ENCODE measurements at places on chromosomes 11 and 22.

GRCh38 chr22:30251711-30252110 lies 5.2 kb upstream of the LIF start:
- DNase-seq = no peak

- no peak for DNase-seq
These were observed at the start of gene TEX12 for GRCh38 chr11:112167145-112167544. Gene TEX12 (plus strand): TSS chr11:112167372. CDS start chr11:112169269, 1,897 bp downstream.

GRCh38 chr11:67404515-67405195 lies 772 bp downstream of the TBC1D10C start:
- DNase-seq = no peak

GRCh38 chr11:2272228-2272945 lies 2.0 kb upstream of the ASCL2 start:
- no peak for DNase-seq

GRCh38 chr11:119450590-119451326 lies 27.8 kb upstream of the THY1 start:
- no peak for DNase-seq

DNA sequence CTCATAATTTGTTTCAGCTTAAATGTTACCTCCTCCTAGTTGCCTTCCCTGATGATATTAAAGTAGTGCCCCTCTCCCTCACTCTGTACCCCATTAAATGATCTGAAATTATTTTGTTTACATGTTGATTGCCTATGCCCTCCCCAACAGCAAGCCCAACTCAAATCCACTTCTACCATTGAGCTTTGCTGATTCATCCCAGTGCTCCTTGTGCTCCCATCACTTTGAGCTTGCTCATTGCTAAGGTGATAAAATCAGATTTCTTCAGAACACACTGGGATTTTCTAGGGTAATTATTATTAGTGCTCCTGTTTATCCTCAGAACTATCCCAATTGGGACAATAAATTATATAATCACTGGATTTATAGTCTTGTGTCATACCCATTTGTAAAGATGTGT lies 8.4 kb upstream of the DDX6 start:
- DNase-seq = no peak

DNA sequence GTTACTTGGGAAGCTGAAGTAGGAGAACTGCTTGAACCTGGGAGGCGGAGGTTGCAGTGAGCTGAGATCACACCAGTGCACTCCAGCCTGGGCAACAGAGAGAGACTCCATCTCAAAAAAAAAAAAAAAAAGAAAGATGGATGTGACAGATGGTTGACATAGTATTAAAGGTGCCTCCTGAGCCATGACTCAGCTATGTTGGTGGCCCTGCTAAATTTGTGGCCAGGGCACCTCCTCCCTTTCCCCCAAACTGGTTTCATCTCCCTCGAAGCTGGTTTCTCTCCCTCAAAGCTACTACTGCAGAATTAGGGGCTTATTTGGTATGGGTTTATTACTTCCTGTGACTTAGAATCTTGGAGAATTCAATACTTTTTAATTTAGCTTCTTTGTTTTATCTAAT lies 31.5 kb downstream of the SDHD start:
- no peak for DNase-seq

GRCh38 chr11:133692126-133692934 lies 153.0 kb downstream of the SPATA19 start:
- no peak for DNase-seq

DNA sequence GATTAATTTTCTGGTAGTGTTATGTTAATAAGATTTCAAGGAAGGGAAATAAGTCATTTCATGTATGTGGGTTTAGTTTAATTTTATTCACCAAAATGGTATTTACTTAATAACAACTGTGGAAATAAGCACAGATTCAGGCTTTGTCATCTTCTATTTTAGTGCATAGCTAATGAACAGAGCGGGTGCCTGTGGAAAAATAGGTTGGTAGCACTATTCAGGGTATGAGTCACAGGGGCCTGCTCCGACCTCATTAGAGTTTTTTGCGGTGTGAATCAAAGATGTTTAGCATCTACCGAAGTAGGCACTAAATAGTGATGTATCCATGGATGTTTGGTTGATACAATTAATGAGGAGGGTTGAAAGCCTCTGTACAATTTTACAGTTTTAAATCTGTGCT lies 78.2 kb downstream of the FAT3 start:
- no peak for DNase-seq

DNA sequence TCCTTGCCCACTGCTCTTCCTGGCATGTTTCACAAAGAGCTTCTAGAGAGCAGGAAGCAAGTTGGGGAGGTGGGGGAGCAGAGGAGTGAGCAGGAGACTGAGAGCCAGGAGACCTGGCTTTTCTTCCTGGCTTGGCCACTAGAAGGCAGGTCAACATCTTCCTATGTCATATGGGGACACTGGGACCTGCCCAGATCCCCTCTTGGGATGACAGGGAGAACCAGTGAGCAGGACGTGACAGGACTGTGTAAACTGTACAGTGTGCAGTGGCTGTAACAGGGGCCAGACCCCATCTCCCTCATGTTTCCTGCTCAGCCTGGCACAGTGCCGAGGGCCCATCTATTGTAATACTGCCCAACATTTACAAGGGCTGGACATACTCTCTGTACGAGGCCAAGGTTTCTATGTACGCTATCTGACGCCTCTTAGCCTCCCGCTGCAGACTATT lies 29.4 kb downstream of the GDPD5 start:
- DNase-seq = no peak

- DNase-seq = no peak
These were observed 157.9 kb upstream of the C11orf87 start for GRCh38 chr11:109264128-109264527.

DNA sequence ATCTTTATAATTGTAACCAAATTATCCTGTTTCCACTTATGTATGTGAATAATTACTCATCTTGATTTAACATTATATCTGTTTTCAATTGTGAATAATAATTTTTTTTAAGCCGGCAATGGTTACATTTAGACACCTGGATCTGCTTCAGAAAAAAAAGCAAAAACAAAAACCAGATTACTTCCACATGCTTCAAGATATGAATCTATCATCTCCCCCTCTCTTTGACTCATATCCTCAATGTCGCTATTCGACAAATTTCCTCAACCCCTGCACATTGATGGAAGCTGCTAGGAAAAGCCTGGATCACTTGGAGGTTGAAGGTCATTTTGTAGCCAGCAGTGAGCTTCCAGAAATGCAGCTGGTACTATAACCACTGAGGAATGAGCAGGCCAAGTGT lies 42.7 kb downstream of the SLC1A2 start:
- no peak for DNase-seq

- no peak for DNase-seq
These were observed 5.9 kb downstream of the RHOG start for GRCh38 chr11:3834664-3835461.

GRCh38 chr22:24325105-24325757 lies 54.6 kb downstream of the SPECC1L start:
- peak; percentile 8 for DNase-seq

- no peak for DNase-seq
These were observed 10.6 kb downstream of the MUC5B start for GRCh38 chr11:1233351-1234053.

- peak; percentile 22 for DNase-seq
These were observed 726 bp downstream of the ST3GAL4 start for GRCh38 chr11:126355926-126356897.

DNA sequence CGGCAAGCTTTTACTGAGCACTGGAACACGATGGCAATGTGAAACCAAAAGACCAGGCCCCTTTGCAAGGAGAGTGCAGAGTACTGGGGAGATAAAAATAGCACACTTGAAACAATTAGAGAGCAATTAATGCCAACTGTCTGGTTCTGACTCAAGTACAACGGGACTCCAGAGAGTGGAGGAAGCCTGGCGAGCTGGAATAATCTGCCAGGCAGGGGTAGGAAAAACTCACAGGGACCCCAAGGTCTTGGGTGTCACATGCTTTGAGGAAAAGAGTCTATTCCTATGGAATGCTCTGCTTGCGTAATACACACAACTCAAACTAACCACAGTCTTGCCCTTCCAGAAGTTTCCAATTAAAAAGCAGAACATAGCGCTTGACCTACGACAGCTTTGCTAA lies 113.0 kb upstream of the CLMP start:
- no peak for DNase-seq

- DNase-seq = no peak
These were observed 40.7 kb downstream of the SYT13 start for GRCh38 chr11:45245218-45246045.

DNA sequence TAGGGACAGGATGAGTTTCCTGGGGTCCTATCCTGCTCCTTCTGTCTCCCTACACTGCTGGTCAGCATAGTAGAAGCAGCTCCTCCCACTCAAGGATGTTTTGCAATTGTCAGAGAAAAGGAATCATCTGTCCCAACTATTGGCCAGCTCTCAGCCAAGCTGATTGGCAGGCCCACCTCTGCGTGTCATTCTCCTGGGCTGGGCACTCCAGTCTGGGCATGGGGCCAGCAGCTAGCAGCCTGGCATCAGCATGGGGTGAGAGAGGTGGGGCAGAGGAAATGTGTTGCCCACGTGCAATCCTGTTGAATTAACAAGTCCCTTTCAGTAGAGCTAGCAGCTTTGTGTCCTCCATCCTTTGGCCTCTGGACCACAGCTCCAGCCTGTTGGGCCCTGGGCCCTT lies 14.1 kb downstream of the ANKK1 start:
- DNase-seq = no peak

DNA sequence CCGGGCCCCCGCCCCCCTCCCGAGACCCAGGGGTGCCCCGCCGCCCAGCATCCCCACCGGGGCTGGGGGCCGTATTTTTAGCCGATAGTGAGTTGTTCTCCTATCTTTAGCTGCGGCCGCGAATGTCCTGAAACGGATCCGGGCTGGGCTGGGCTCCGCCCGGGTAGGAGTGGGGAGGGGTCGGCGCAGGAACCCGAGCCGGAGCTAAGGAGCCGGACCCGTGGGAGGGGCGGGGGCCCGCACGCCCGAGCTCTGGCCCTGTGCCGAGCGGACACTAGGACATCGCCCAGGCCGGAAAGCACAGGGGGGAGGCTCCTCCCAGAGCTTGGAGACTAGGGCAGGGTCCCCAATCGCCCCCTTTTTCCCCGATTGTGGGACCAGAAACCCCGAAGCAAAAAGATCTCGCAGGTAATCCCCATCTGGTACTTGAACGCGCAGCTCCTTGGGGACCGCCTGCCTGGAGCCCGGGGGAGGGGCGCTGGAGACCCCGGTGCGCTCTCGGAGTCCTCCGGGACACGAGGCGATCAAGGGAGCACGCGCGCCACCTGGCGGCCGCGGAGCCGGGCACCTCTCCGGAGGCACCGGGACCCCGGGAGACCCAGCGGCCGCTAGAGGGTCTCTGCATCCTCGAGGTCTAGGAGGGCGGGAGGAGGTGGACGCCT lies 669 bp downstream of the CDC42EP2 start:
- peak; percentile 81 for DNase-seq

GRCh38 chr22:33451866-33452469 lies 393.8 kb upstream of the SYN3 start:
- DNase-seq = no peak

All from GM06990 (cell line).